ENCODE measurements at places on chromosomes 1 and 21.

DNA sequence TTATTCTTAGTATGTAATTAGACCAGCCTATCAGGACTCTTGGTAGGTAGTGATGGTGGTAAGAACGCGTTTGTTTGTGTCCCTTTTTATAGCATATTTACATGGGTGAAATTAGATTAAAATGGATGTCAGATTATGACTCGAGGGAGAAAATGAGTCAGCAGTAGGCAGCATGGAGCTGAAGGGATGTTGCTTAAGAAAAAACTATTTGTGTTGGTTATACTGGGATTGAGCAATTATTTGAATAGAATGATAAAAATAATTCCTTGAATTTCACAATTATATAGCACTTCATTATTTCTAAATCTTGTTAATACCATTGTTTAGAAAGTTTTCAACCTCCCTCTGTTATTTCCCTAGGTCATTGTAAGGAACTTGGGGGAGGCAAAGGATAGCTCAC, 348.8 kb downstream of the RYR2 start:
- no peak for DNase-seq

DNA sequence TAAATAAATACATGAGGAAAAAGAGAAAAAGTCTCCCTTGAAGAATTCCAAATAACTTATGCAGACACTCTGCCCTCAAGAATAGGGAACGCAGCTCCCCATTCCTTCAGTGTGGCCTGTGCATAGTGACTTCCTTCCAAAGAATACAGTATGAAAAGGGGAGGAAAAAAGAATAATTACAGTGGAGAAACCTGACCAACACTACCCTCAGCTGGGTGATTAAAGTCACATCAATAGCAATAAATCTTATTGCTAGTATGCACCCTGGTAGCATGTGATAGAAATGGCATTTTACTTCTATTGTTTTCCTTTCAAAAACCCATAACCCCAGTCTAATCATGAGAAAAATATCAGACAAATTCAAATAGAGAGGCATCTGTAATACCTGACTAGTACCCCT, 85.1 kb downstream of the ZZZ3 start:
- DNase-seq = no peak

GRCh38 chr1:60936163-60936562, 146.2 kb upstream of the NFIA start:
- peak; percentile 32 for DNase-seq

- DNase-seq = no peak
Observed at GRCh38 chr1:64019818-64020217, 183.6 kb upstream of the UBE2U start.

DNA sequence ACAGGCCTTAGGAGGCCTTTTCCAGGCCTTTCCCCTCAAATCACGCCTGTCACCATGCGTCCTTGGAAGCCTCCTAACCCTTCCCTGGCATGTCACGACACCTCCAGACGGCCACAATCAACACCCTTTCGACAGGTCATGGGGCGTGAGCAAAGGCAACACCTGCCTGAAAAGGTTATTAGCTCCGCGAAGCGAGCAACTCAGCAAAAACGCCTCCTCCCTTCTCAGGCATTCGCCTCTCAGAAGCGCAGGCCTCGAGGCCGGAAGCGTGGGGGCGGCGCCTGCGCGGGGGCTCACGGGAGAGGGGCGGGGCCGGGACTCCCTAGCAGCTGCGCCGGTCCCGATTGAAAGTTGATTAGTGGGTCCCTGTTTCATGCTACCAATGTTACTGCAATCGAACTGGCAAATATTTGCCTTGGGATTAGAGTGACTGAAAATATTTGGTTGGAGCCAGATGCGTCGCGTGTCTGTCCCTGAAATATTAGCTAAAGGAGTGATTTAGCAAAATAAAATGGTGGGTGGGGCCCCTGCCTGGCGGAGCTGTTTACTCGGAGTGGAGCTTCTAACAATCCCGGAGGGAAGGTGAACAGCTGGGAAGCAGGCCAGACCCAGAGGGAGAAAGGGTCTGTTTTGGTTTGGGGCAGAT, 44.9 kb downstream of the GFI1 start:
- no peak for DNase-seq

DNA sequence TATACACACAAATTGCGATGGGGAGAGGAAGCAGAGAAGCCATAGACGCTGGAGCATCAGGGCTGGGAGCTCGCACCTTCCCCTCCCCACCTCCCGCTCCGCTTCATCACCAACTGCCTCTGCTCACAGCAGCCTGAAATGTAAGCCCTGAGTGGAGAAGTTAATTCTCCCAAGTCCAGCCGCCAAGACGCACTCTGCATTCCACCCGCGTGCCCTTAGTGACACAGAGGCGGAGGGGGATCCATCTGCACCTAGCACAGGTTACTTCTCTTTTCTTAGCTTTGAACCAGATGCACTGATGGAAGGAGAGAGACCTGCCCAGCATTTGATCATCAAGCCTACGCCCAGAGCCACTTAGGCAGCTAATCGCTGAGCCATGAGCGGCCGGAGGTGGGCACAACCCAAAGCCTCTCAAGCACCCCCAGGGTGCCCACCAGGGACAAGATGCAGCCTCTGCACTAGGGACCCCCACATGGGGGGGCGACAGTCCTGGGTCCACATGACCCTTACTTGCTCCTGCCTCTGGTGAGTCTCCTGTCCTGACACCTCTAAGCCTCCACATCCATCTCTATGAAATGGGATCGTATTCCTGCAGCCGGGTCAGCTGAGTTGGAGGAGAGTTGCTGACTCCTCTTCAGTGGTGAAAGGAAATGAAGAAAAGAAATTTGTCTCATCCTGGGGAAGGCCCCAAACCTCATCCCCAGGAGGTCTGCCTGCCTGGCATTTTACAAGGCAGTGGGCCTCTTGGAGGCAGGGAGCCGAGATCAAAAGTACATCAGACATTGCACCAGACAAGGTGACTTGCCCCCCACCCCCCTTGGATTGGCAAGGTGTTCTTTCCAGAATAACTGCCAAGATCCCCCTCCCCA, 316.2 kb downstream of the MATN1 start:
- DNase-seq = no peak

DNA sequence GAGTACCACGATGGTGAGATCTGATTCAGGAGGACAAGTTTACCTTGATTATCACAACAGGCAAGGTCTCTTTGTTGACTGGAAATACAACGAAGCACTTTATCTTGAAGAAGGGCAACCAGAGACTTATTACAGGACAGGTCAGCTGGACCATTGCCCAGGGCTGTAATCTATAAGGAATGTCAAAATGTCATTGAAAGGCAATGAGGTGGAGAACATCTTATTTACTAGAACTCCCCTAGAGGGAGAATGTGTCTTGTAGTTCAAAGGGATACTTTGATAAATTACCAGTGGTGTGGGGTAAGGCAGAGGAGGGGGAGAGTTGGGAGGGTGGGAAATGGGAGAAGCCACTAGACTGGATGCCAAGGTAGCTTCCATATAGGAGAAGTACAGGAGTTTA, 212.3 kb downstream of the NCAM2 start:
- no peak for DNase-seq

All from urinary bladder (tissue), 4 donors.